ENCODE measurements at places on chromosomes 6 and 20. TPM values are rescaled to one million over a fixed set of nuclear protein-coding genes. Genes with fewer than 3 reads are reported as not detected.

- DNase-seq, result no peak
Measured at GRCh38 chr20:61312925-61313324, 60.9 kb downstream of the CDH4 start.

DNA sequence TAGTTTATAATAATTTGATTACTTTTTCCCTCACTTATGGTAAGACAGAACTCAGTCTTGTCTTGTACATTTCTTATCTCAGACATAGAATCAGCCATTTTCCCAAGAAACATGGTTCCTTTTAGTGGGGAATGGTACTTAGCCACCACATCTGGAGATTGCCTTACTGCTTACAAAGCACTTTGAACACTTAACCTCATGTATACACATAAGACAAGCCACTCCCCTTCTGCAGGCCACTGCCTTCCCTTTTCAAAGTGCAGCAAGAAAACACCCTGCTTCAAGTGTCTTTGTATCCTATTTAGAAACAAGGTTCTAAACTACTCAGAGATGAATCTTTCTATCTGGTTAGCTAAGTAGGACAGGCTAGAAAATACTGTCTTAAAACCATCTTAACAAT, 159.2 kb downstream of the UBE3D start:
- DNase-seq, result no peak

DNA sequence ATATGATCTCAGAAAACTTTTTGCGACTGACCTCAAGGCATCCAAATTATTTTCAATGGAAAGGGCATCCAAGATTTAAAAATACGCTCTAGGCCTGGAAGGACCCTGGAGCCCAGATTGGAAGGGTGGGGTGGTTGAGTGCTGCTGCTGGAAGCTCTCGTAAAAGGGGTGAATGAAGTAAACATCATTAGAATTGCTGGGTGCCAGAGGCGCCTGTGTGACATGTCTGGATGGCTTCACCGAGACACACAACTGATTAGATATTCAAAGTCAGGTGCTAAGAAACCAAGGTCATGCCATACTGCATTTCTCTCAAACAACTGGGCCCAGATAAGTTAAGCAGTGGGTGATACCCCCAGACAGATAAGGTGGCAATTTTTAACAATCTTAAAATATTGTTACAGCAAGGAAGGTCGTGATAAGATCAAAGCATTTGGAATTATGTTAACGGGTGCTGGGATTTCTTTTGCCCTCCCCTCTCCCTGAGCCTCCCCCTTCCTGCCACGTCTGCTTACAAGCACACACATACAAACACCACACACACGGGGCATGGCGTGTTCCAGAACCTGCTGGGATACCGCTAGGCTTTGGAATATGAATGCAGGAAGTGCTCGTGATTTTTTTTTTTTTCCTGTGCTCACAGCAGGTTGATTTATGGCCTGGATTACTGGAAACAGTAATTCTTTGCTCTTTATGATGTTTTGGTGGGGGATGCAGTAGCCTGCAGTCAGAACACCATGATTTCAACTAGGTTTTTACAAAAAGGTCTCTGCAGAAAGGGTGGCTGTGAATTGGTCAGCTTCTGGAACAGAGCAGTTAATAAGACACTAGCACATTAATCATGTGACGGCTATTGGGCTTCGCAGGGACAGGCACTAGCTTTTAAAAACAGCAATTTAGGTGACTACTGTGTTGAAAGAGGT, 551.2 kb downstream of the QKI start:
- DNase-seq, result no peak

DNA sequence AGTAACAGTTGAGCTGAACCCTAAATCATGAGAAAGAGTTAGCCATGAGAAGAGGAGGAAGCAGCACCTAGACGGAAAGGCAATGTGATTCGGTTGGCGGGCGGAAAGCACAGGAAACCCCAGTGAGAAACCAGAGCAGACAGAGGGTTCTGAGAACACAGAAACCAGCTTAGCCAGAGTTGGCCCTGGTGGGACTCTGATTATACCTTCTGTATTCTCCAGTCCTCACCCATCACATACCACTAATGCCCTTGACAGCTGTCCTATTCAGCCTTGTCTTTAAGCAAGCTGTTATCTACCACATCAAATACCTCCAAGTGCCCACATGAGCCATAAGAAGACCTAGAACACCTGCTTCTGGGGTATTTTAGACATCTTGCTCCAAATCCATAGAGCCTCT, 58.9 kb upstream of the LRRC1 start:
- no peak for DNase-seq

- no peak for DNase-seq
Measured at GRCh38 chr6:131353876-131354275, 218.6 kb downstream of the AKAP7 start.

The RIPPLY2 gene
- total RNA-seq, result not detected

The OTOR gene
- total RNA-seq, result not detected

GRCh38 chr6:134240665-134241431, 77.1 kb downstream of the SGK1 start:
- DNase-seq, result peak; percentile 51

The SUMO4 gene
- total RNA-seq, result 7.8 TPM
